ENCODE measurements at places on chromosomes 13 and 19.

GRCh38 chr19:52943884-52944643, 18.6 kb downstream of the ZNF816 start:
- no peak for DNase-seq

DNA sequence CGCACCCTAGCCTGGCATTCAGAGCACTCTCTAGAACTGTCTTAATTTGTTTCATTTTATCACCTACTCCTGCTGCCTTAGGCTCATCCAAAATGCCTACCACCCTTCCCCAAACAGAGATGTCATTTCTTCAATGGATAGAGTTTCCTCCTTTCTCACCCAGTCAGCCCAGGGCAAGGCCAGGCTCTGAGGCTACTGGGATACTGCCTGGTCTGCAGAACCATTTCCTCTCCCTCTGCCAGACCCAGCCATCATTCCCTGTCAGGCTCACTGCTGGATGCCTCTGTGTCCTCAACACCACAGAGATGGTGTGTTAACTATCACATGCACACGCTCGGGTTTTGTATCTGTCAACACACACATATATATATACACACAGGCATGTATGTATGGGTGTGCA, 47.2 kb downstream of the C13orf42 start:
- DNase-seq: no peak

- no peak for DNase-seq
Measured at GRCh38 chr19:46240693-46241092, 11.2 kb downstream of the IGFL1 start.

DNA sequence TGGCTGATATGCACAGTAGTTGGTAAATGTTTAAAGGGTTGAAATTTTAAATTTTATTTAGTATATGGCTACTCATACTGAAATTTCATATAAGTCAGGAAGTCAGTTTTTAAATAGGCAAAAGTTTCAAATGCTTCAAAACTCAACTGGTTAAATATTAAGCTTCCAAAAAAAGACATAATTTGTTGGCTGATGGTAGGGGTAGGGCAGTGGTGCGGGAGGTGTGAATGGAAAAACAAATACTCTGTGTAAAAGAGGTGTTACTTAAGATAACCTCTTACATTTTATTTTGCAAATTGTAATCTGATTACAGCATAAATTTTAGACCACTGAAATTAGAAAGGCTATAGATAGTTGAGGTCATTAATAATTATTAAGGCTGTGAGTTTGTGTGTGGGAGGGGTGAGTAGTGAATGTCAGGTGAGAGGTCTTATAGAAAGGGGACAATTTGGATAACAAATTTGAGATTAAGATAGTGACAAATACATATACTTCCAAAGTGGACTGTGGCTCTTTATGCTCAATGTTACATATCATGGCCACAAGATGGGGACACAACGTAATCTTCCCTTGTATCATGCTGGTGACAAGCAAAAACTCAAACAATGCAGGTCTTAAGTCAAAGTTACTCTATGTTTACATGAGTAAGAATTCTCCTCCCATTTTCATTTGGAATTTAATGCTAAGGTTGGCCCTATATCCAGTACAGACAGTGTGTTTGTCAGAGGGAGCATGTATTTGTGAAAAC, 36.6 kb upstream of the OXGR1 start:
- no peak for DNase-seq

- no peak for DNase-seq
Measured at GRCh38 chr19:7355151-7355820, 6.5 kb downstream of the ARHGEF18 start.

GRCh38 chr13:80118099-80118498, 222.8 kb downstream of the SPRY2 start:
- DNase-seq: no peak

DNA sequence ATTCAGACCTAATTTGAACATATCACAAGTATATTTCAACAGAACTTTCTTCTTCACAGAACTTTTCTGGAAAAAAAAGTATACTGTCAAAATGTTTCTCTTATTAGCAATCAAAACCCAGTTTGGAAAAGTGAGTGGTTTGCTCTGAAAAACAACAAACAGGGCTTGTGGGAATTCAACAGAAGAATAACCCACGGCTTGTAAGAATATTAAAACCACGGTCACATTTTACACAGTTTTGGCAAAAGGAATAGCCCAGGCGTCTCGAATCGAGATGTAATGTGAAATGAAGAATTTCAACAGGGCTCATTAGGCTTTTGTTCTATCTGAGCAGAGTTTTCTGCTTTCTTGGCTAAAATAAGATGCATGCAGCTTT, 70.7 kb downstream of the COL4A2 start:
- no peak for DNase-seq

DNA sequence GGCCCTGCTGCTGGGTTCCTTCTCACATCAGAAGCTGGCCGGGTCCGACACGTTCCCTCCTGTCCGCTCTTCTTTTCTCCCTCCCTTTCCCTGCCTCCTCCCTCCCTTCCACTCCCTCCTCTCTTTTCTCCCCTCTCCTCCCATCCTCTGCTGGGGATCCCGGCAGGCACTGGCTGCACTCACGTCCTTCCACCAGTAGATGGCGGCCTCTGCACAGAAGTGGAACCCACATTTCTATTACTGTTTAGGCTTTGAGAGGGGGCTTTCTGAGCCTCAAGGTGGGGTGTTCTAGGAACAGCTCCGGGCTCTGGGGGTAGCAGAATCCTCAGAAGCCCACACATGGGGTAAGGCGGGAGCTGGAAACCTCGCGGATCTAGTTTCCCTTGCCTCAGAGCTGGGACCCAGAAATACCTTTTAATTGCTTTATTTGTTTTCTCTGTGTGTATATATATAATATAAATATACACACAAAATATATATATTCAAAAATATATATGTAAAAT, 294.2 kb downstream of the ZNF536 start:
- peak; percentile 36 for DNase-seq

- no peak for DNase-seq
Measured at GRCh38 chr19:18742838-18743783, 48.0 kb downstream of the COMP start.

DNA sequence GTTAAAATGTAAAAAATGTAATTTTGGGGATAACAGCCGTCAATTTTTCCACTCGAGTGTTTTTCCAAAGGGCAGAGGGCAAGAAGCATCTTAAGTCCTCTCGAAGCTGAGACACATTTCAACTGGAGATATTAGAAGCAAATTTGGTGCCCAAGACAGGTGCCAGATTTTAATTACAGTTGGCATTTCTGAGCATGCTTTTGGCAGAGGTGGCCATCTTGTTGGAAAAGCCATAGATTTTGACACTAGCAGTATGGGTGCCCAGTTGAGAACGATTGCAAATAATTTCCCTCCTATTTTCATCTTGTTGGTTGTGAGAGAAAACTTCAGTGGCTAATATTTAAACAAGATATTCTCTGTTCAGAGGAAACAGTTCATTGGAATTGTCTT, 146.3 kb downstream of the TM9SF2 start:
- no peak for DNase-seq

GRCh38 chr13:106599875-106600797, 32.2 kb upstream of the ARGLU1 start:
- no peak for DNase-seq

DNA sequence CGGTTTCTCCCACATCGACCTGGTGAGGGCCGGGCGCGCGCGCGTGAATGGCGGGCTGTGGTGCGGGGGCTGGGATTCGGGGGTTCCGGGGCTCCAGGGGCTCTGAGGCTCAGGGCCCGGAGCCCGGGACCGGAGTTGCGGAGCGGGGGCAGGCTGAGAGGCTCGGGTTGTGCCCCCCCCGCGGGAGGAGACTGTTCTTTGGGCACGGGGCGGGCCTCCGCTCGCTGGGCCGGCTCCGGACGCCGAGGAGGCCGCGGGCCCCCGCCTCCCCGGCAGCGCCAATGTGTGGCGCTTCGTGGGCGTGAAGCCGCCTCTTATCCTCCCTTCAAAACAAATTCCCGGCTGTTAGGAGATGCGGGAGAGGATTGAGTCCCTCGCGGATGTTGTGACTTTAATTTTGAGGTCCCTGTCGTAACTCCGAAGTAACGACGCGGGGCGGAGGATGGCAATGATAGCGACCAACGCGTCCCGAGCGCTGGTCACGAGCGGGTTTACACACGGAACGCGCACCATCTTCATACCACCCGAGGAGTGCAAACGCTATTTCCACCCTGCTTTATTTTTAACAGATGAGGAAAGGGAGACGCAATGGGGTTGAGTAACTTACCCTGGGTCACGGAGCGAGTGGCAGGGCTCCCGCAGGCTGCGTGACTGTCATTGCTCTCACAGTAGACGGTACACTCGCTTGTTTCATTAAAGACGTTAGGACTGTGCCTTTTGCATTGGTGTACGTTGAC, 536 bp downstream of the UBA2 start:
- DNase-seq: no peak

GRCh38 chr19:49421039-49421877, 2.0 kb downstream of the PTH2 start:
- DNase-seq: no peak

DNA sequence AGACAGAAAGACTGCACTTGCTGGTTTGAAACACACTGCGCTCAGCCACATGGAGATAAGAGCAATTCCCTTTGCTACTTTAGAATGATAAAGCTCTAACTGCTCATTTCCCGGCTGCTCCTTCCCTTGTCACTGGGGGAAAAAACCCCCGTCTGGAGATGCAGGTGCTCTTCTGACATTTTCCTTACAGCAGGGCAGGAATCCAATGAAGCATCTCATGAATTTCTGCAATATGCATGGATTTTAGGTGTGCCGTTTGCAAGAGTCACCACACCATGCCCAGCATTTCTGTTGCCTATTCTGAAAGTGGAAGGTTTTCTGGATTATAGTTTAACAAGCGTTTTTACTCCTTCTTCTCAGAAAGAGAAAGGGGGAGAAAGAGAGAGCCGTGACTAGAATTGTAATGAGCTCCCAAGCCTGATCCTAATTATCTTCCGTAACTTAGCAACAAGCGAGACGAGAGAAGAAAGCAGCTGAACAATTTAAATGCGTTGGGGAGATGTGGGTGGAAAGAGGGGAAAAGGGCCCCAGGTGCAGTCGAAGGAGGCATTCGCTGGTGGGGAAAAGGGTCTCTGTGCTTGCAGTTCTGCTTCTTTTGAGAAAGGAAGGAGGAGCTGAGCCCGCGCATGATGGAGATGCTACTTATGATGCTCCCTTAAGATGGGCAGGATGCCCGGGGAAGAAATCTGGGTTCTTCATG, 76.6 kb upstream of the SPATA13 start:
- no peak for DNase-seq

DNA sequence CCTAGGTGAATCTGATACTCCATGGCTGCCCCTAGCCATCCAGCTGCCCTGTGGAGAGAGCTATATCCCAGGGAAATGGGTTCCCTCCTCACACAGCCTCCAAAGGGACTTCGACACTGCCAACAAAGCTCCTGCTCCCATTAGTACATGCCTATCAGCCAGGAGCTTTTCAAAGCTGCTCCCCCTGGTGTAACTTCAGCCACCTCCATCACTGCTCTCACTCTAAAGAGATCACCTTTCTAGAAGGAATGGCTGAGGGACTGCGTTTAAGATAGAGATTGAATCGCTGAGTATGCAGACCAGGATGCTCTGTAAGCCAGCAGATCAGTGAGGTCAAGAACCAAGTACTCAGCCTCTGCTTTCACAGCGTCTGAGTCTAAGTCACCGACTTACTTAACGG, 213.7 kb downstream of the NALCN start:
- DNase-seq: no peak

DNA sequence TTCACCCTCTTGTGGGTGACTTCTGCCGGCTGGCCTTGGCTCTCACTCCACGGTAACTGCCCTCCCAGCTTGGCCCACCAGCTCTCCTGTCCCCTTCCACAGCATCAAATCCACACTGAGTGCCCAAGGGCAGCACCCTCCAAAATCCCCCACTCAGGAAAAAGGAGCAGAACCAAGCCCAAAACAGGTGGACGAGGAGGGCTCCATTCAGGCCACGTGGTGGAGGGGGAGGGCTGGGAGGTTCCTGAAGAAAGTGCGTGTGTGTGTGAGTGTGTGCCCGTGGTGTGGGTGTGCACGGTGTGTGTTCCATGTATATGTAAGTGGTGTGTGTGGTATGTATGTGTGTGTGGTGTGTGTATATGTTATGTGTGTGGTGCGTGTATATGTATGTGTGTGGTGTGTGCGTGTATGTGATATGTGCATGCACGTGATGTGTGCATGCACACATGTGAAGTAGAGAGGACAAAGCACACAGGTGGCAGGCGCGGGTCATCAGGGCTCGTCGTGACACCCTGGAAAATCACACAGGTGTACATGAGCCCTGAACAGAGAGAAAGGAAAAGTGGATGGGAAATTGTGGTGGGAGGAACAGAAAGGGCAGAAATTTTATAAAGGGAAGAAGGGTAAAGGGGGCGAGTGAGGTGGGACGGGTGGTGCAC, 76.9 kb downstream of the COL4A1 start:
- no peak for DNase-seq

- DNase-seq: no peak
Measured at GRCh38 chr19:1884291-1884718, 991 bp downstream of the ABHD17A start.

- DNase-seq: no peak
Measured at GRCh38 chr19:7292352-7292949, 1.8 kb downstream of the INSR start.

- no peak for DNase-seq
Measured at GRCh38 chr19:57771417-57771816, 1.9 kb downstream of the ZNF586 start.

DNA sequence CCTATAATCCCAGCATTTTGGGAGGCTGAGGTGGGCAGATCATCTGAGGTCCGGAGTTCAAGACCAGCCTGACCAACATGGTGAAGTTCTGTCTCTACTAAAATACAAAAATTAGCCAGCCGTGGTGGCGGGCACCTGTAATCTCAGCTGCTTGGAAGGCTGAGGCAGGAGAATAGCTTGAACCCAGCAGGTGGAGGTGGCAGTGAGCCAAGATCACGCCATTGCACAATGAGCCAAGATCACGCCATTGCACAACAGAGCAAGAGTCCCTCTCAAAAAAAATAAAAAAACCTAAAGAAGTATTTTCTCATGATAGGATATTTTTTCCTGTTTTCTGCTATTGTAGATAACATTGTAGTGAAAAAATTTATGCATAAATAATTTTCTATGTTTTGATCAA, 13.3 kb downstream of the IFT88 start:
- DNase-seq: no peak
